ENCODE measurements at places on chromosomes 4 and X. TPM values are rescaled to one million over a fixed set of nuclear protein-coding genes. Genes with fewer than 3 reads are reported as not detected.
A peak's percentile ranks its signal among the peaks of the same experiment; 100 is the strongest.

GLUD2 gene
- total RNA-seq = 1.4 TPM

CTAG1A gene
- not detected for total RNA-seq

DNA sequence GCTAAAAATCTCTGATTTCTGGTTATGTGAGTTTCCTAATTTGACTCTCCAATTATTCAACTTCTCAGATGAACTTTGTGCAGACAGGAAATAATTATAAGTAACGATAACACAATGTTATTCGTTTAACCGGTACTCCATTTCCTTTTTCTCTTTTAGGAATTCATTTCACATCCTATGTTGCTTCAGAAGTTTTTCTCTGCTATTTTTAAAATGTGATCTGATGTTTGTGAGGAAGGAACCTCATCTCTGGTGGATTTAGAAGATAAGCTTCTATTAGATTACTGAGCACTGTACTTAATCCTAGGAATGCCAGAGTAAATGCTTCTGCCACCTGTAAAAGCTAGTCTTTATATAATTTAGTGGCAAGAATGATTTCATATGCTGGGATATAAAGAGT lies 116.0 kb upstream of the ETNPPL start:
- H3K4me3 ChIP-seq = no peak overlapping the region
- no peaks in the 10 kb centered on the region for H3K27me3 ChIP-seq
- no peaks in the 10 kb centered on the region for H3K36me3 ChIP-seq

DNA sequence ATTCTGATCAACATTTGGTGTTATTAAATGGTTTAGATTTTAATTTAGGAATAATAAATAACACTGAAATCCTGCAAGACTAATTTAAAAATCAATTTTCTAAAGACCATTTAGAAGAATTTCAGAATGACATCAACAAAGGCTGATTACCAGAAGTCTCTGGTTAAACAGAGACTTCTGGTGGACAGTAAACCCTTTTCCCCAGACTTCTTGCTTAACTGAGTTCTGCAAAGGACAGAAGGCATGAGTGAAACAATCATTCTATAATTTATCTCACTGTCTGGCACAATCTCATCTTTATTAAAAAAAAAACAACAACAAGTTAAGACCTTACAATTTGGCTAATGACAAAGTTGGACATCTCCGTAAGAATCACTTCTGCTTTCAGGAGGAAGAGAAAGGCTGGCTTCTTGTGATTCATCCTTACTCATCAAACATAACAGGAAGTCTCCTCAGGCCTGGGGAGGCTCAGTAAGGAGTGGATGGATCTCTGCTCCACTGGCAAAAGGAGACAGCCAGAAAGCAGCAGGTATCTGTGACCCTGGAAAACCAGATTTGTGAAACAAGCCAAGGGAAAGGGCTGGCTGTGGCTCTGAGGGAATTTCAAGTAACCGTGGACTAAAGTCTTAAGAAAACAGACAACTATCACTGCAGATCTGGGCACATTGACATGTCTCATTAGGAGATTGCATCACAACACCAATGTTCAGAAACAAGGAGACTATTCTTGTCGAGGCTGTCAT lies 908 bp upstream of the TLR6 start:
- no peaks in the 10 kb centered on the region for H3K27me3 ChIP-seq
- DNase-seq = no peak
- peak overlapping the region; percentile 79 for H3K27ac ChIP-seq

USP17L21 gene
- not detected for total RNA-seq

DNA sequence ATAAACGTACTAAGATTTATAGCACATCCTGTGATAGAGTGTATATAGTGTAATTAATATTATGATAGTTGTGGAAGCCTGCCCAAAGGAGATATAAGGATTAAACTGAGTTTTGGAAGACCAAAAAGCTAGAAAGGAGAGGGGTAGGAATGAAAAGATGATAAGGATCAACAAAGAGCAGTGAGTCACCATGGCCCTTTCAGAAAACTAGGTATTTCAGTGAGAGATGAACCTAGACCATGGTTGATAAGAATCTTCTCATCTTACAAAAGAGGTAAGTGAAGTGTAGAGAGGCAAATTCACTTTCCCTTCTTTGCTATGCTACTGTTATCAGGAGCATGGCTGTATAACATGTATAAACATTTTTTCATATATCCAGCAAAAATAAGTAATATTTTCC lies 133.8 kb upstream of the PLAC1 start:
- DNase-seq = no peak
- H3K27me3 ChIP-seq = no peaks in the 10 kb centered on the region
- no peak overlapping the region for H3K4me3 ChIP-seq
- no peak overlapping the region for H3K27ac ChIP-seq

DNA sequence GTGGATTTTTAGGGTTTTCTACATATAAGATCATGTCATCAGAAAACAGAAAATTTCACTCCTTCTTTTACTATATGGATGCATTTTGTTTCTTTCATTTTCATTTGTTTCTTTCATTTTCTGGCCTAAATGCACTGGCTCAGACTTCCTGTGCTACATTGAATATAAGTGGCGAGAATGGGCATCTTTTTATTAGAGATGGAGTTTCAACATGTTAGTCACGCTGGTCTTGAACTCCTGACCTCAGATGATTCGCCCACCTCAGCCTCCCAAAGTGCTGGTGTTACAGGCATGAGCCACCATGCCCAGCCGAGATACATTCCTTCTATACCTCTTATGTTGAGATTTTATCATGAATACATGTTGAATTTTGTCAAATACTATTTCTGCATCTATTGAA lies 61.8 kb downstream of the BRWD3 start:
- peaks cover 5% of the 10 kb centered on the region for H3K36me3 ChIP-seq
- no peaks in the 10 kb centered on the region for H3K4me1 ChIP-seq
- H3K27ac ChIP-seq = no peak overlapping the region
- DNase-seq = no peak
- no peak overlapping the region for H3K4me3 ChIP-seq

DNA sequence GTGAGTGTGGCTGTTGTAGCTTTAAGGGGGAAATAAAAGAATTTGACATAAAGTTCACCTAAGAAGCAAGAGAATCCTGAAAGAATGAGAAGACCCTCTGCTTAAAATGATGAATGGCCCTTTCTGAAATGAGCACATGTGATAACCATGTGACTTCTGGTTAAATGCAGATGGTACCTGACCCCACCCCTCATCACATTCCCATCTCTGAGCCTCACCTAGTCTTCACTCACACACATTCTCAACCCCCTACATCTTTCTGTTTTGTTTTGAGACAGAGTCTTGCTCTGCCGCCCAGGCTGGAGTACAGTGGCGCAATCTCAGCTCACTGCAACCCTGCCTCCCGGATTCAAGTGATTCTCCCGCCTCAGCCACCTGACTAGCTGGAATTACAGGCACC lies 31.5 kb downstream of the SEPTIN6 start:
- no peaks in the 10 kb centered on the region for H3K4me1 ChIP-seq
- no peaks in the 10 kb centered on the region for H3K27me3 ChIP-seq
- H3K36me3 ChIP-seq = no peaks in the 10 kb centered on the region
- H3K27ac ChIP-seq = no peak overlapping the region
- DNase-seq = no peak

DNA sequence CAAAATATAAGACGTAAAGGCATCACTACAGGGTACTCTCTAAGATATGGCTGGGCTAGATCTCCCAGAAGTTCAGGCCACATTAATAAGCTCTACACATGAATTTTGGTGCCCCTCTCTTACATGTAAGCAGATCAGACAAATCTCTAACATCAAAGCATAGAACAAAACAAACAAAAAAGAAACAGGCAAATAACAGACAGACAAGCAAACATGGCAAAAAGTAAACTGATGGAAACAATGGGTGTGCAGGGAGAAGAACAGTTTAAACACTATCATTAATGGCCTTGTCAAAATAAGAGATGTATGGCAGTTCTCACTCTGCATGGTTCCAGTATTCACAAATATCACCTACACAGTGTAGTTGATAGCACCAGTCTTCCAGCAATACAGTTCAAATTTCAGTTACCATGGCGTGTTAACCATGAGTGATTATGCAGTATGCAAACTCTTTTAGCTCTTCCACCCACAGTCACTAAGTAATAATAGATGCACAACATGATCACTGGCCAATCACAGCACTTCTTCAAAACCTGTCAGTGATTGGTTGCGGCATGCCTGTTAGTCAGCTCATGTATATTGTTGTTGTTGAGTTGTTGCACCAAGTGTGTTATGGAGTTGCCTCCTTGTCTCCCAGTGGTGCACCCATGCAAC lies 110.7 kb upstream of the TLR3 start:
- H3K4me3 ChIP-seq = no peak overlapping the region
- H3K36me3 ChIP-seq = no peaks in the 10 kb centered on the region
- DNase-seq = no peak
- no peaks in the 10 kb centered on the region for H3K4me1 ChIP-seq
- H3K27me3 ChIP-seq = no peaks in the 10 kb centered on the region

ARMCX4 gene
- total RNA-seq = 14.3 TPM

CC2D2A gene
- total RNA-seq = 21.2 TPM

- H3K36me3 ChIP-seq = no peaks in the 10 kb centered on the region
- no peak for DNase-seq
- H3K27me3 ChIP-seq = no peaks in the 10 kb centered on the region
- no peak overlapping the region for H3K27ac ChIP-seq
- no peaks in the 10 kb centered on the region for H3K4me1 ChIP-seq
- no peak overlapping the region for H3K4me3 ChIP-seq
Observed at GRCh38 chrX:10233696-10234095, 76.9 kb downstream of the CLCN4 start.

TAF7L gene
- not detected for total RNA-seq

DNA sequence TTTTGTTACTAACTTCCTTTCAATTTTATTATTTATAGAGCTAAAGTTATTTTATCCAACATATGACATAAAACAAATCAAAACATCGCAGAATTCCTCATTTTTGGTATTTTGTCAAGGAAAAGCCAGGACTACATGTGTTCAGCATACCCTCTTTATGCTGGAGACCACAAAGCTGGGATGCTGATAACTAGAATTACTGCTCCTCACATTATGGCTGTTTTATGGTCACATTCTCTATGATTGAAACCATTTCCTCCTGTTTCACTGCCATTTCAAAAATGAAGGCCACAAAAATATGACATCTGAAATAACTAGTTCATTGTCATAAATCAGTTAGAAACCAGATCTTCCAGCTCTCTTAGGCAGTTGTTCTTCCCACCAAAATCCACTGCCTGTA lies 41.7 kb downstream of the KLHL34 start:
- H3K4me1 ChIP-seq = no peaks in the 10 kb centered on the region
- no peaks in the 10 kb centered on the region for H3K36me3 ChIP-seq
- no peak overlapping the region for H3K27ac ChIP-seq
- no peak for DNase-seq
- H3K4me3 ChIP-seq = no peak overlapping the region

ADGRG2 gene
- 1.1 TPM for total RNA-seq

PPEF2 gene
- total RNA-seq = not detected

GRCh38 chrX:104695593-104695992 lies 129.6 kb downstream of the IL1RAPL2 start:
- no peak overlapping the region for H3K4me3 ChIP-seq
- H3K36me3 ChIP-seq = no peaks in the 10 kb centered on the region
- H3K27ac ChIP-seq = no peak overlapping the region
- no peaks in the 10 kb centered on the region for H3K27me3 ChIP-seq

- no peak for DNase-seq
- H3K27me3 ChIP-seq = no peaks in the 10 kb centered on the region
- H3K27ac ChIP-seq = no peak overlapping the region
- H3K4me3 ChIP-seq = no peak overlapping the region
Observed at GRCh38 chr4:185792384-185793115, 19.4 kb downstream of the SORBS2 start.

MTMR1 gene
- total RNA-seq = 22.4 TPM

DNA sequence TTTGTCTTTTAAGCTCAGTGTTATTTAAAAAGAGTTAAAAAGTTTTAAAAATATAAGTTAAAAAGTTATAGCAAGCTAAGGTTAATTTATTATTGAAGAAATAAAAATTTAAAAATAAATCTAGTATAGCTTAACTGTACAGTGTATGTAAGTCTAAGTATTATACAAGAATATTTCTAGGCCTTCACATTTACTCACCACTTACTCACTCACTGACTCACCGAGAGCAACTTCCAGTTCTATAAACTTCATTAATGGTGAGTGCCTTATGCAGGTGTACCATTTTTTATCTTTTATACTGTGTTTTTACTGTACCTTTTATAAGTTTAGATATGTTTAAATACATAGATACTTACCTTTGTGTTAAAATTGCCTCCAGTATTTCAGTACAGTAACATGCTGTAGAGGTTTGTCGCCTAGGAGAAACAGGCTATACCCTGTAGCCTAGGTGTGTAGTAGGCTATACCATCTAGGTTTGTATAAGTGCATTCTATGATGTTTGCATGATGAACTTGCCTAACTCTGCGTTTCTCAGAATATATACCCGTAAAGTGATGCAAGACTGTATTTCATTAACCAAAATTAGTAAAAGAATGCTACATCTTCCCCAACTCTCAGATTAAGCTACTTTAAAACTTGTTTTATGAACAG lies 202.9 kb downstream of the CFAP299 start:
- no peak overlapping the region for H3K4me3 ChIP-seq
- no peak for DNase-seq
- no peaks in the 10 kb centered on the region for H3K27me3 ChIP-seq
- no peak overlapping the region for H3K27ac ChIP-seq
- H3K4me1 ChIP-seq = no peaks in the 10 kb centered on the region

RPS6KA6 gene
- total RNA-seq = 1.9 TPM

- no peaks in the 10 kb centered on the region for H3K27me3 ChIP-seq
- no peaks in the 10 kb centered on the region for H3K4me1 ChIP-seq
- no peak overlapping the region for H3K27ac ChIP-seq
- no peaks in the 10 kb centered on the region for H3K36me3 ChIP-seq
- no peak for DNase-seq
Observed at GRCh38 chrX:134949271-134949670, 41.5 kb upstream of the SMIM10 start.

VCX gene
- total RNA-seq = not detected

DAPP1 gene
- 15.1 TPM for total RNA-seq

AKAP4 gene
- not detected for total RNA-seq

GRCh38 chr4:108906006-108906405 lies 143.2 kb upstream of the ETNPPL start:
- no peak overlapping the region for H3K4me3 ChIP-seq
- H3K27me3 ChIP-seq = no peaks in the 10 kb centered on the region

VEGFC gene
- total RNA-seq = 16.1 TPM

DNA sequence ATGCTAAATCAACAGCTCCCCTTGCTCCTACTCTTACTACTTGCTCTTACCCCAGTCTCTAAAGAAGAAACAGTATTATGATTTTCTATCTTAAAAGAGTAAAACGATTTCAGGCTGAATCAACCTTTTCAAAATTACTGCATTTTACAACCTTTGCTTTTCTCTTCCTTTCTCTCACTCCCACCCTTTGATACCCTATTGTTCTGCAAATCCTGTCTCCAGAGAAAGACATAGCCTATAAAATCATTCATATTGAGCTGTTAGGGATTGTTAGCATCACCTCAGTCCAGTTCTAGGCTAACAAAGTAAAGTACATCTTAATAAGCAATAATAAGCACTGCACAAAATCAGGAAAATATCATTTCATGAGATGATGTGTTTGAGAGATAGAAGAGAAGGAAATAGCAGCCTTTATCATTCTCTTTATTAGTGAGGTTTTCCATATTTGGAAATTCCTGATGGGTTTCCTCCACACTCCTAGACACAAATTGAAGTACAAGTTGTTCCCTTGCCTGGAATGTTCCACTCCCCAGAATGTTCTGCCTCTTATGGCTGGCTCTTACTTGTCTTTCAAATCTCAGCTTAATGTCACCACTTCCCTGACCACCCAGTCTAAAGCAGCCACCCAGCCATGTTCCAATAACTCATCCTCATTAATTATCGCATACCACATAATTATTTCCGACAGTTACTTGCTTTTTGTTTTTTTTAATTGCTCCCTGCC lies 219.7 kb downstream of the PALLD start:
- peaks cover 23% of the 10 kb centered on the region for H3K4me1 ChIP-seq
- H3K4me3 ChIP-seq = no peak overlapping the region
- H3K27ac ChIP-seq = peak overlapping the region; percentile 26
- no peak for DNase-seq

GRCh38 chr4:31081366-31081765 lies 361.2 kb downstream of the PCDH7 start:
- no peak overlapping the region for H3K27ac ChIP-seq
- no peak overlapping the region for H3K4me3 ChIP-seq
- H3K36me3 ChIP-seq = no peaks in the 10 kb centered on the region
- no peak for DNase-seq

Data from lower lobe of right lung (tissue), 2 donors.